ACHN (cell line): ENCODE measurements at places on chromosomes 16 and 17.

DNA sequence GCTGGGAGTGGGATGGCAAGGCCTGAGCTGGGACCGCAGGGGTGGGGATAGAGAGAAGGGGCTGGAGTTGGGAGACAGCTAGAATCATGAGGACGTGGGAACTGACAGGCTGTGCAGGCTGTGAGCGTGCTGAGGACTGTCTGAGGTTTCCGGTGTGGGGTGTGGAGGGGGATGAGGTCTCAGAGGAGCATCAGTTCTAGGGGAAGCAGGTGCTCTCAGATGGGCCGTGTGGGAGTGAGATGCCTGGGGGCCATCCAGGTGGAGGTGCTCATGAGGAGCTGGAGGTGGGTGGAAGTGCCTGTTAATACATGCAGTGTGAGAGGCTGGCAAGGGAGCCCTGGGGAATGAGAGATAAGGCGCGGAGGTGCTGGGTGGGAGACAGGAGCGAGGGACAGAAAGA lies 27.2 kb downstream of the HASPIN start:
- DNase-seq: no peak

- DNase-seq: no peak
Observed at GRCh38 chr17:1552932-1553331, 9.7 kb downstream of the PITPNA start.

DNA sequence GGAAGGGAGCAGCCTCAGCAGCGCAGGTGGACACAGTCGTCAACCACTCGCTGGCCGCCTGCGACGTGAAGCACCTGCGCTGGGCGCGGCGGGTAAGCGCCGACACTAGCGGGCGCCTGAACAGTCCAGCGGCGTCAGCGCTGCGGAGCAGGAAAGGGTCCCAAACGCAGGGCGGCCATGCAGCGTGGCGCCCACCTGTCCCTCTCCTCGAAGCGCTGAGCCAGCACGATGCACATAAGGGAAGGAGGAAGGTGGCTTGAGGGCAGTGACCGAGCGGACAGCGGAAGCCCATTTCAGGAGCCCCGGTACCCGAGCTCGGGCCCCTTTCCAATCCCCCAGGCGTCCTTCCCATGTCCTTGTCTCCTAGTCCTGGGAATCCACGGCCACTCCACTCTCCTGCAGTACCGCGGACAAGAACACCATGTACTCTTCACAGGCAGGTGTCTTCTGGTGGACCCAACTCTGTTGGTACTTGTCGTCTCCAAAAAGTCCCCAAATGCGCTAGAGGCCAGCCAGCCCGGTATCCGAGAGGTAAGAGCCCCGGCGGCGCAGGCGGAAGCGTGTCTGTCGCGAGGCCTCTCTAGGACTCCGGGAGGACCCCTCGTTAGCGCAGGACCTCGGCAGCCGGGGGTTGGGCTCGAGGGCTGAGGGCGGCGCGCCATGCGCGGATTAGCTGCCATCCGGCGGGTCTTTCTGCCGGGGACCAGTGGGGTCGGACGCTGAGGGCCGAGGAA lies 14.4 kb downstream of the ZNF232 start:
- no peak for DNase-seq

GRCh38 chr17:34423978-34424813 lies 61.2 kb upstream of the CCL1 start:
- DNase-seq: no peak

GRCh38 chr16:79267781-79268180 lies 332.8 kb downstream of the MAF start:
- DNase-seq: no peak

- peak; percentile 82 for DNase-seq
Observed at GRCh38 chr17:50289991-50290702, 15.9 kb downstream of the TMEM92 start.

DNA sequence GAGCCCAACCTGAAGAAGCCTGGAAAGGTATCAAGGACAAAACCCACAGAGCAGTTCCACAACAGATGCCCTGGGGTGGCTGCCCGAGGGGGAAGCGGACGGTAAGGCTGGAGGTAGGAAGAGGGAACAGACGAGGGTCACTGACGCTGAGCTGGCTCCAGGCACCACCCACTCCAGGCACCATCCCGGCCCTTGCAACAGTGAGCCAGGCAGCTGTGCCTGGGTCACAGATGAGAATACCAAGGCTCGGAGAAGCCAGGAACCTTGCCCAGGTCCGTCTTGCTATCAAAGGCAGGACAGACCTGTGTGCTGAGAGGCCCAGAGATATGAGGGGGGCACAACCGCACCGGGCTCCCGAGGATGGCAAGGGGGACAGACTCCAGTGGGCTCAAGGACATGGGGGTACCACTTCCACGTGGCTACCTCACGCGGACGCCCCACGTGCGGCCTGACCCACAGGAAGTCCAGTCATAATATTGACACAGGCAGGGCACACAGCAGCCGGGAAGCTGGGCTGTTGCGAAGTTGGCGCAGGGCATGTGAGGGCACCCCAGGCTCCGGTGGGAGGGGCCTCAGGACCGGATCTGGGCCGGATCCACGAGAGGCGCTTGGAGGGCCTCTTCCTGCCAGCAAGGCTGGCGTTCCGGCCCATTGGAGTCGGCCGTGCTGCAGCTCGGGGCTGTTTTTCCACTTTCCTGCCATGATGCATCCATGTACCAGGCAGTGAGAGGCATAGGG lies 29.9 kb downstream of the PEMT start:
- DNase-seq: no peak

GRCh38 chr16:19657831-19658230 lies 60.2 kb downstream of the KNOP1 start:
- no peak for DNase-seq

- DNase-seq: no peak
Observed at GRCh38 chr17:75067856-75068255, 19.9 kb upstream of the SLC16A5 start.

DNA sequence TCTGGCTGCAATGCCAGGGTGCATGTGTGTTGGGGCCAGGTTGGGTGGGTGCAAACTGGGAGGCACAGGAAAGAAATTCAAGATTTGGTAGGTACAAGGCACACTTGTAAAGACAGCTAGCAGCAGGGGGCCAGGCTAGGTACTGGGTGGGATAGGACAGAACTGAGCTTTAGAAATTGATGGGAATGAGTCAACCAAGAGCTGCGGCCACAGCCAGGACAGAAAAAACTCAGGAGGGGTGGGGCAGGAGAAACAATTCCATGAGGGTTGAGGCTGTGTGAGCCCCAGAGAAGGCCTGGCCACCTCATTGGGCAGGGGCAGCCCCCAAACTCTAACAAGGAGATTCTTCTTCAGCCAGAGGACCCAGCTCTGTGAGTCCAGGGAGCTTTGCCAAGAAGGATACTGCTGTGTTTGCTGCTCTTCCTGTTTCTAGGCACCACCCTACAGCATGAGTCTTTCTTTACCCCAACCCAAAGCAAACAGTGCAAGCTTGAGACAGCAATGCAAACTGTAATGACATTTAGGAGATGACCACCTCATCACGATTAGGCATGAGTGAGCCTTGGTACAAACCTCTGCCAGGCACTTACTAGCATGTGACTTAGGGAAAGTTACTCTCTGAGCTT lies 21.3 kb upstream of the CCDC182 start:
- DNase-seq: no peak

DNA sequence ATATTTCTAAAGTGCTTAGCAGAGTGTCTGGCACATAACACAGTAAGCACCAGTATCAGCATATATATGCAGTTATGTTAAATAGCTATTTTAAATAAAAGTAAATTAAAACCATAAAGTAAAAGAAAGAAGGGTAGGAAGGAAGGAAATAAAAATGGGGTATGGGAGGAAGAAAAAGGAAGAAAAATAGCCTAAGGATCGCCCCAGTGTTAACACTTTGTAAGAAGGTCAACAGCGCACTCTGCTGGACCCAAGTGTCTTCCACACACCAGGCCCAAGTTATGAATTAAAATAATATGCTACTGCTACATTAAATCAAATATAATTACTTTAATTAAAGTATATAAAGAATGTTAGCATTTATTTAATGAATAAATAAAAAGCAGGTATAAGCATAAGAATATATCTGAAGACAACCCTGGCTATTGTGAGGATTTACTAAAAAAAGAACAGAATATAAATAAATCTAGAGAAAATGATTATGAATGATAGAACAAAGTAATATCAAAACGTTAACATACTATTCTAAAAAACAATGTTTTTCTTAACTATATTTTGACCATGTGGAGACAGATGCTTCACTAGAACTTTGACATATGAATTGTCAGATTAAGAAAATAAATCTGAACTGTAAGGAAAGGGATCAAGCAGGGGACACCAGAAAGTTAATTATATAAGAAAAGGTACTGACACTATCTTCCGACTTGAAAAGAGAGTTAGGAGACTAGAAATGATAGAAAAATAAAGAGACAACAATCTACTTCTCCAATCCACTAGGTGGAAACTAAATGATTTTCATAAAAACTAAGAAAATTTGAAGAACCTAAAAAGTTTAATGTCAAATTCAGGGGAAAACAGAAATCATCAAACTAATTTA lies 25.9 kb downstream of the BRIP1 start:
- peak; percentile 77 for DNase-seq

DNA sequence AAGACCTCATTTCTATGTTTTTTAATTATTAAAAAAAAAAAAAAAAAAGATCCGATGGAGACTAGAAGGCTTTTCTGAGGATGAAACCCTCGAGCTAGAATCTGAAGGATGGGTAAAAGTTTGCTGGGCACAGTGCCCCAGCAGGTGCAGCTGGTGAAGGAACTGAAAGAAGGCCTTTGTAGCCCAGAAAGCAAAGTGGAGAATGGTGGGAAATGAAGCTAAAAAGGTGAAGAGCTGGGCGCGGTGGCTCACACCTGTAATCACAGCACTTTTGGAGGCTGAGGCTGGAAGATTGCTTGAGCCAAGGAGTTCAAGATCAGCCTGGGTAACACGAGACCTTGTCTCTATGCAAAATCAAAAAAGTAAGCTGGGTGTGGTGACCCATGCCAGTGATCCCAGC lies 50.3 kb upstream of the SEC14L1 start:
- no peak for DNase-seq

DNA sequence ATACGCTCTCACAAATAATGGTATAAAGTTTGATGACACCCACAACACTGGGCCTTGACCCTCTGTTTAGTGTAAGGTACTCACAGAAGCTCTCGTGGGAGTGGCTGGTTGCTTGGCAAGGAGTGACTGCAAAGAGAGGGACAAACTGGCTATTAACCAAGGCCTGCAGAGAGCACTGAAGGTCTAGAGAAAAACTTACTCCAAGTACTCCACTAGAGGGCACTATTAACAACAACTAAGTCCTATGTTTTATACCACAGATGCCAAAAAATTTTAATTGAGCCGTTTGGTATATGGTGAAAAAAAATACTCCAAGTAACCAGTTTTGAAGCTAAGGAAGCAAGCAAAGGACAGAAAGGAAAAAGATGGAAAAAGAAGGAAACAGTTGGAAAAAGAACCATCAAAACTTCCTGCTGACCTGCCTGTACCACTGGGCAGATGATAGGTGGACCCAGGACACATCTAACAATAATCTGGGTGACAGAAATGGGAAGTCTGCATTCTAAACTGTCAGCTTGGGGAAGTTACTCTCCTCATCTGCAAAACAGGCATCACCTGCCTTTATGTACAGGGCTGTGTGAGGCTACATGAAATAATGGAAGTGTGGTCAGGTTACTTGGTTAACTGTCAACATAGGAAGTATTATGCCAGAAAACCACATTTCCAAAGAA lies 23.2 kb downstream of the DYNC1LI2 start:
- peak; percentile 76 for DNase-seq

DNA sequence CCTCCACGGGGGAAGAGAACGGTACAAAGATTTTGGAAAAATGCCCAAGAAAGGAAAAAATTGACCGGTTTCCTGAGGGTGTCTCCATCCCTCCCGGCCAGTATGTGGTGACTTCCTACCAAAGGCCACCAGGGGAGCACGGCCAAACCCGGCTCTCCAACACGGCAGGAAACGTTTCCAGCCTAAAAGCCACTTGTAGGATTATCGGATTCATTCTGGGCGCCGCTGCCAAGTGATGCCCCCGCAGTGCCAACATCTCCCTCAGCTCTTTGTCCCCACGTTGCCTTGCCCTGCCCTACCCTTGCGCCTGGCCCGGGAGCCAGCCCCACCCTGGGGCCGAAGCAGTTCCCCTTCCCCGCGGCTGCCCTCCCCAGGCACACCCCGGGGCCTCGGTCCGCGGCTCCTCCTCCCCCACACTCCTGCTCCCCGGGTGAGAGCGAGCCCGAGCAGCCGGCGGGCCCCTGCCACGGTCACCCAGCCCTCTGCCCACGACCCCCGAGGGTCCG lies 688 bp downstream of the CRK start:
- DNase-seq: peak; percentile 84

DNA sequence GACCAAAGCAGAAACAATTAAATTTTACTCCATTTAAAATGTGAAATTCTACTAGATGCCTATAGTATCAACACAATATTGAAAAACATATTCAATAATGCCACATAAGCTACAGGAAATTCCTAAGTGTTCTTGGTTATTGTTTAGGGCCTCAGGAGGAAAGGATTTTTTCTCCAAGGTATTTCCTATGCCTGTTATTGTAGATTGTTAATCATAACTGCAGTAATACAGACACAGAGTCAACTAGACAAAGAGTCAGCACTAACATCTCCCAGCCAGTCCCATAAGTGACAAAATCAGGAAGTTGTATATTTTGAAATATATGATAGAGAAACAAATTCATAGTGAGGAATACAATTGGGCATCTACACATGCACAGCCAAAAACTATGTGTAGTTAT lies 782.7 kb upstream of the KIF2B start:
- no peak for DNase-seq

- no peak for DNase-seq
Observed at GRCh38 chr17:43979011-43979410, 25.3 kb upstream of the PYY start.

- no peak for DNase-seq
Observed at GRCh38 chr16:1762879-1763520, 8.3 kb downstream of the NME3 start.

- DNase-seq: no peak
Observed at GRCh38 chr17:63798572-63799106, 24.7 kb downstream of the DDX42 start.

DNA sequence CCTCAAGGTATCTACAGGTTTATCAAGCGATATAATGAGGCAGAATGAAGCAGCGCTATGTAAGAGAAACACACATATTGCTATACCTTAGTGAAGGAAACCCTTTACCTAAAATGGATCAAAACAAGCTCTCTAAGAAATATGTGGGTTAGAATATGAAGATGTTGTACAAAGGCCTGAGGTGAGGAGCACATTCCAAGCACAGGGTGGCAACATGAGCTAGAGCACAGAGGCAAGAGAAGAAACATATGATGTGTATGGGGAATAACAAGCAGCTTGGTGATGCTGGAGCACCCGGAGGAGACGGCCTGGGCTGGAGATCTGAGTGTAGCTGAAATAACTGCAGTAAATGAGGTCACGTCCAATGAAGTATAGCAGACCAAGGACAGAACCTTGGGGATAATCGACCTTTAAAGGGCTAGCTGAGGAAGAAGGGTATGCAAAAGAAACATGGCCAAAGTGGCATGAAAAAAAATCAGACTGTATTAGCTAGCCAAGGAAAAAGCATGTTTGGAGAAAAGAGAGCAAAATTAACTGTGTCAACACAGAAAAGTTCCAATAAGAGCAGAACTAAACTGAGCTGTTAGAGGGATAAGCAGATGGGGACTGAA lies 44.0 kb downstream of the MARVELD3 start:
- DNase-seq: no peak
